ENCODE measurements at places on chromosomes 1 and 21.

DNA sequence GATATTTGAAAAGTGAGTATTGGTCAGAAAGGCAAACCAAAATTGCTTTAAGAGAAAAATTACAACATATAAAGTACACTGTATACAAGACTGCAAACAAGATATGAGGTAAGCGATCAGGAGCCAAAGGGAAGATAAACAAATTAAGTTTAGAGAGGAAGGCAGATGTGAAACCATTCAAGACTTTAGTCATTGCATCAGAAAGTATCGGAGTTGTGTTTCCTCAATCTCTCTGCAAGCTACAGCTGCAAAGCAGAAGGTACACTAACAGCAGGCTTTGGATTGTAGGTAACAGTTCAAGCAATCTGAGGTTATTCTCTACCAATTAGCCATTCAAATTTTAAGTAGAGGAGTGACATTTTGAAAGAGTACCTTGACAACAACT is 21.3 kb upstream of the TLCD4 start:
- DNase-seq: no peak

DNA sequence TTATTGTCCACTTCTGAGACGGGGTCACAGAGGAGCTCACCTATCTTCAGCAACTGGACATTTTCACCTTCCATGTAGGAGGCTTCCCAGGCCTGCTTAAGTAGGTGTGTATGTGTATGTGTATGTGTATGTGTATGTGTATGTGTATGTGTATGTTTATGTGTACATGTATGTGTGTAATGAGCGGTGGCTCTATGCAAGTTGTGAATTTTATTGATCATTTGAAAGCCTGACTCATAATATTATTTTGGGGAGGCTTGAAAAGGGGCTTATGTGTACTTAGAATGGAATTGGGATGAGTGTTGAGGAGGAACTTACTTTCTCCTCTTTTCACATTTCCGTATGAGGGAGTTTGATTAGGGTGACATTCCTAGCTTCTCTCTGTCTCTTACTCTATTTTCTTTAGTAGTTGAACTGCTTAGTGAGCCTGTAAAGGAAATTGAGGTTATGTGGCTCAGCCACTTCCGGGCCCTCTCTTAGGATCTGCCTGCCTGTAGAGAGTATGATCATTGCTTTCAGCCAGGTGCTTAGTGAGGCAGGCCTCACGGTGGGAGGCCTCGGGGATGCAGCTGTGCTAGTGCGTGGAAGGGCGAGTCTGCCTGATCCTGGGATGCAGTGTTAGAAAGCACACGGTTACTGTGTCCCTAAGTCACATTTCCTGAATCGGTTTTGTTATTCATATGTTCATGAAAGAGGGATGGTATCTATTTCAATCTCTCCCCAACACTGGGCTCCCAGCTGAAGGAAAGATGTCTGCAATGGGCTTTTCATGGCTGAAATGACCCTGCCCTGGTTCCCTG is 61.0 kb downstream of the IER5 start:
- DNase-seq: no peak

DNA sequence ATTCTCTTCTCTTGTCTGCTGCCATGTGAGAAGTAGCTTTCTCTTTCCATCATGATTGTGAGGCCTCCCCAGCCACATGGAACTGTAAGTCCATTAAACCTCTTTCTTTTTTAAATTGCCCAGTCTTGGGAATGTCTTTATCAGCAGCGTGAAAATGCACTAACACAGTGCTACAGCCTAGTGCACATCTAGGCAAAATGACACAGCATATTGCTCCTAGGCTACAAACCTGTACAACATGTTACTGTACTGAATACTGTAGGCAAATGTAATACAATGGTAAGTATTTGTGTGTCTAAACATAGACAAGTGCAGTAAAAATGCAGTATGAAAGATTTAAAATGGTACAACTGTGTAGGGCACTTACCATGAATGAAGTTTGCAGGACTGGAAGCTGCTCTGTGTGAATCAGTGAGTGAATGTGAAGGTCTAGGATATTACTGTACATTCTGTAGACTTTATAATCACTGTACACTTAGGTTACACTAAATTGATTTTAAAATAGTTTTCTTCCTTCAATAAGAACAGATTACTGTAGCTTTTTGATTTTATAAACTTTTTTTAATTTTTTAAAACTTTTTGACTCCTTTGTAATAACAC is 69.4 kb downstream of the RGS21 start:
- DNase-seq: no peak

GRCh38 chr1:155651861-155652661 is 36.5 kb downstream of the YY1AP1 start:
- DNase-seq: no peak

GRCh38 chr1:220371324-220371723 is 99.1 kb upstream of the RAB3GAP2 start:
- no peak for DNase-seq

DNA sequence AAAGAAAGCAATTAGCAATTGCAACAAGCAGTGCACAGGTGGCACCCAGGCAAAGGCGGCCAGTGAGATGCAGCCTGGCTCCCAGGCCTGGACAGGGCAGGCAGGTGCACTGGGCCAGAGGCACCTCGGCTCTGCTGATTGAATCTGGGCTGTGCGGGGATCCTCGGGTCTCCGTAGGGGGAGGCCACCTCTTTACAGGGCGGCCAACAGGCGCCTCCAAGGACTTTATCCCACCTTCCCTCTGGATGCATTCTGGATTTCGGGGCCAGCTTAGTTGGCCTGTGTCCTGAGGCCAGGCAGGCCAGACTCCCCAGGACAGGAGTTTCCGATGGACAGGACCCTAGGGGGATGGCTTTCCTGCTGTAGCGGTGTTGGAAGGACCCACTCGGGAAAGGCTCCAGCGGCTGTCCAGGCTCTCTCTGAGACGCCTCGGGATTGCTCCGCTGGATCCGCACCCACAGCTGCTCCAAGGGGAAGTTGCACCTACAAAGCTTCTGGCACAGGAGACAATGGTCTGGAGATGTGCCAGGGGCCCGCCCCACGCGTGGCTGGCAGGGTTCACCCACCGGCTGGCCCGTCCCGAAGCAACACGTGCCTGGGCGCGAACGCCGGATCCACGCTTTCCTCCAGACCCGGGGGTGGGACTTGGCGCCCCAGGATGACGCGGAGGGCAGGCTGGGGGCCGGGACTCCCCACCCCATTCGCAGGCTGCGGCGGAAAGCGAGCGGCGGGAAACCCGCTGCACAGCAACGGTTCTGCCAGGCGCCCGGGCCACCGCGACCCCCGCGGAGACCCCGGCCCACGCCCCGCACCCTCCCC is 810 bp downstream of the SLC19A1 start:
- no peak for DNase-seq

- peak; percentile 54 for DNase-seq
Measured at GRCh38 chr1:235648954-235649367, 623 bp downstream of the GNG4 start.

DNA sequence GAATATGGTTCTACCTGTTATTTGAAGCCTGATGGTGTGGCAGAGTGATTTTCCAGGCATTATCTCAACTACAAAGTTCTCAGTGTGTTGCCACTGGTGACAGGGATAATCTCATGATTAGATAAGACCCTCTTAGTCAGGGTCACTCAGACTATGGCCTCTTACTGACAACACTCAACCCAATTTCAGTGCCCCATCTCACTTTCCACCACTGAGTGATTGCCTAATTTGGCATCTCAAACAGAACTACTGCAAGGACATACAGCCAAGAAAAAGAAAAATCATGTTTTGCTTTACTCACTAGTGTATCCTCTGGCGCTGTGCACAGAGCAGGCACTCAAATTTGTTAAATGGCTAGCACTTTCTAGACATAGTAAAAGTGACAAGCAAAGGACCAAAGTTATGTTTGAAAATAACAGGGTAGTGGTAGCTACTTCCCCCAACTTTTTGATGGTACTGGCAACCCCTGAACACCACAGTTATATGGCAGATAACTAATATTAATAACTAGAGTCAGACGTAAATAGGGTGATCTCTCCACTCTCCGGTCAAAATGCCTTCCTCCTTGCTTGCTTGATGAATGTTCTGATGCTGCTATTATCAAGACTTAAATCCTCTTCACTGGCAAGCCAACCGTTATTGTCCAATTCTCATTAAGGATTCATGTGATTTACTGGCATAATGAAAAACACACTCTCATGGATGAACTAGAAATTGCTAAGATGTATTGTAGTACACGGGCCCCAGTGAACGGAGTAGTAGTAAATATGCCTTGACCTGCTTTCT is 37.1 kb upstream of the SLC30A10 start:
- DNase-seq: no peak

GRCh38 chr1:40539338-40539737 is 7.9 kb downstream of the ZNF684 start:
- DNase-seq: no peak

GRCh38 chr1:229127301-229127700 is 143.6 kb upstream of the RAB4A start:
- no peak for DNase-seq

GRCh38 chr1:231750296-231750695 is 123.7 kb downstream of the DISC1 start:
- DNase-seq: no peak

DNA sequence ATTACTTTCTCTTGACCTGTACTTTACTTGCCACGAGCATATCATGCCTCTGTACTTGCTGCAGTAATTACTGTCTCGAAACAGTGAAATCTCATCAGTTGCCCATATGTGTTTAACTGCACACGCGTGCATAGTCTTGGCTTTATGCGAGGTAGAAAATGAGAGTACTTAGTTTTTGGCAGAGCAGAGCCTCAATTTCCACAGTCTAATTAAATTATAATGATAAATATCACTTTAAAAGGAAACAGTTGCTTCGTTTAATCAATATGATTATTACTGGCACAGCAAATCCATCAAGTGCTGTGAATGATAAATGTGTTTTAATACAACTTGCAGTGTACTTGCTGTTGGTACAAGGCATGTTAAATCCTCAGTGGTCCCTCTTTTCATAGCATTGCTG is 47.6 kb downstream of the ADARB1 start:
- DNase-seq: no peak

GRCh38 chr1:27862671-27863537 is 9.4 kb upstream of the THEMIS2 start:
- peak; percentile 90 for DNase-seq

GRCh38 chr1:93735722-93736121 is 54.1 kb upstream of the BCAR3 start:
- peak; percentile 66 for DNase-seq

GRCh38 chr1:17895986-17896385 is 140.9 kb downstream of the ACTL8 start:
- no peak for DNase-seq

- DNase-seq: no peak
Measured at GRCh38 chr21:30616125-30616524, at the start of gene KRTAP20-1. KRTAP20-1 (plus strand) TSS chr21:30616425; CDS start chr21:30616455, 30 bp downstream.

DNA sequence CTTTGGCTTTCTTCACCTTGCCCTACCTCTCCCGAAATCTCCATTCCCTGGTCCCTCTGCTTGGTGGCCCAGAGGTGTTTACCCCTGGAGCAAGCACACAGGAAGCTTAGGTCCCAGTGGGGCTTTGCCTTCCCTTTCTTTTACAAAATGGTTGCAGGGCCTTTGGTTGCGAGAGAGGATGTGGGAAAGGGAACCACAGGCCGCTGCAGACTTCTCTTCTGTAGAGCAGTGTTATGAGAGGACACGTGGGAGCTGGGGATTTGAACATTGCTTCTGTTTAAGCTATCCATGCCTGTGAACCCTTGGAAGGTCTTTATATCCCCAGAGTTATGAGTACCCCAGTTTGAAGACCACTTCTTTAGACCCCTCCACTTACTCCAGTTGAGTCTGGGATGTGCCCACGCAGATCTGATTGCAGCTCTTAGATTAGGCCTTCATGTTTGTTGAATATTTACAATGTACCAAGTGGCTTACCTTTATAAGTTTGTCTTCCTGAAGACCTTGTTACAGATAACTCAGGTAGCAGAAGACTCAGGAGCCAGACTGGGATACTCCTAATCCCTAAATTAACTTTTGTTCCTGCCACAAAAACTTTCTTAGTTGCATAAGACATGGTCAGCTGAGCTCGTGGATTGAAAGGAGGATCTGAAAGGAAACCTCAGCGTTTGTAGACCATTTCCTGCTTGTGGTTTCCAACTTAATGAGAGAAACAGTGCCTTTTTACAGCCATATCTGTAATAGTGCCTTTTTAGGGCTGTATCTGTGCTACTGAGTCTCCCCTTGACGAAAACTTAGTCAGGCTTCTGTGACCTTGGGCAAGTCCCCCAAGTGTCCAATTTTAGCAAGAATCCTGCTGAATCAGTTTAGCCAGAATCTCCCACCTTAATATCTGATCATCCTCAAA is 21.9 kb upstream of the IVNS1ABP start:
- no peak for DNase-seq

DNA sequence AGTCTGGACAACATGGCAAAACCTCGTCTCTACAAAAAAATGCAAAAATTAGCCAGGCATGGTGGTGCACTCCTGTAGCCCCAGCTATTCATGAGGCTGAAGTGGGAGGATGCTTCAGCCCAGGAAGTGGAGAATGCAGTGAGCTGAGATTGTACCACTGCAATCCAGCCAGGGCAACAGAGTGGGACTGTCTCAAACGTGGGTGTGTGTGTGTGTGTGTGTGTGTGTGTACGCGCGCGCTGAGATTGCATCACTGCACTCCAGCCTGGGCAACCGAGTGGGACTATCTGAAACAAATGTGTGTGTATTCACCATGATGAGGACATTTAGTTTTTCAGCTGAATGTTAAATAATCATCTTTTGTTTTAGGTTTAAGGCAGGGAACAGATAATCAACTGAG is 21.1 kb downstream of the USP1 start:
- no peak for DNase-seq

GRCh38 chr1:19339214-19339861 is 27.2 kb downstream of the SLC66A1 start:
- DNase-seq: no peak

- DNase-seq: no peak
Measured at GRCh38 chr21:33666153-33666552, 23.9 kb downstream of the ITSN1 start.

DNA sequence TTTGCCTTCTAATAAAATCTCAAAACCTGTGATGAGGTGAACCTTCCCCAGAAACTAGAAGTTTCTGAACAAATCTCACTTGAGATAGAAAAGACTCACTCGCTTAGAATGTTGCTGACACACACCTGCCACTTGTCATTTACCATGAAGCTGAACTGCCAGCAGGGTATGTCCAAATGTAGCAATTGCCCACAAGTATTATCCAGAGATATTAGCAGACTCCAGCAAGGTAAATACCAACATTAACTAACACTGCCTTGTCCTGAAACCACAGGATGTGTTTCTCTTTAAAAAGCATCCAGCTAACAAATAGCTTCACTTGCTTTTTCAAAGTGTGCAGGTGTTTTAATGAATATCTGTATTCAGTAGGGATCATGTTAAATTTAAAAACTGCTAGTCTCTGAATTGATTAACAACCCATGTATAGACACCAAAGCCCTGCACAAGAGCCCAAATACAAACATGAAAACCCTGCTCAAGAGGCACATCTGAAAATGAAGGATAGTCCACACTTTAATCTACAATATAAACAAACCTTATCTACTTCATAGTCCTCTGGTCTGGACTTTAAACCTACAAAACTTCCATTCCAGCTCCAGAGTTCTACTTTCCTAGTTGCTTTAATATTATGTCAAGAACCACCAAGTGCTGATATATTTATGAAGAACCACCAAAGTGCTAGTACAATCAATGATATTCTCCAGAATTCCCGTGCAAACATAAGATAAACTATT is 19.3 kb downstream of the KRTAP8-1 start:
- no peak for DNase-seq

- no peak for DNase-seq
Measured at GRCh38 chr21:21057349-21058062, 59.3 kb downstream of the NCAM2 start.

Measured in amniotic stem cell (primary cell).